Activated naive CD4-positive, alpha-beta T cell treated with anti-CD3 and anti-CD28 coated beads, Interleukin-2, amount 50 U/mL, for 16 hours (primary cell): ENCODE measurements at places on chromosomes 7 and 10.

DNA sequence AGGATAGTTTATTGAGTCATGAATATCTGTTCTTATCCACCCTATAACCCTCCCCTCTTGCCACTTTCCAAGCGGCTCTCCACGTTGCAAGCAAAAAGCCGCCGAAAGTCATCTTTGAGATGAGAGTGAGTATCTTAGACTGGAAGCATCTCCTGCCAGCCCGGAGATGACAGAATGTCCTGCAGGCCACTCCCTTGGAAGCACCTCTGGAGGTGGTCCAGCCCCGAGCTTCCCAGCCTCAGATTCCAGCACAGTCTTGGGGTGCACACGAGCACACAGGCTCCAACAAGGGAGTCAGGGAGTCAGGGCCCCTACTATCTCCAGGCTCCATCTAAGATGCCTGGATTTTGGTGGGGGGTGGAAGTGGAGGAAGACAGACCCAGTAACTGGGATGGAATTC, 5.5 kb upstream of the ELN start:
- DNase-seq, result no peak

DNA sequence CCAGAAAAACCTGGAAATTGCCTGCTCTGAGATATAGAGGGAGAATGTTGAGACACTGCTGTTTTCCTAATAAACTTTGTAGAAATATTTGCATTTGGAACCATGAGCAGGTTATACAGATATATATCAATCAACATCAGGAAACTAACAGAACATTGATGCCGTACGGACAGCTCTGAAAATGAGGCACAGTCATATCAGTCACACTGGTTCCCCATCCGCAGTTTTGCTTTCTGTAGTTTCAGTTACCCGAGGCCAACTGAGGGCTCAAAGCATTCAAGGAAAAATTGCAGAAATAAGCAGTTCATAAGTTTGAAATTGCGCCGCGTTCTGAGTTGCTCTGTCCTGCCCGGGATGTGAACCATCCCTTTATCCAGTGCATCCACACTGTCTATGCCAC, 137.9 kb downstream of the KLF6 start:
- DNase-seq, result no peak

DNA sequence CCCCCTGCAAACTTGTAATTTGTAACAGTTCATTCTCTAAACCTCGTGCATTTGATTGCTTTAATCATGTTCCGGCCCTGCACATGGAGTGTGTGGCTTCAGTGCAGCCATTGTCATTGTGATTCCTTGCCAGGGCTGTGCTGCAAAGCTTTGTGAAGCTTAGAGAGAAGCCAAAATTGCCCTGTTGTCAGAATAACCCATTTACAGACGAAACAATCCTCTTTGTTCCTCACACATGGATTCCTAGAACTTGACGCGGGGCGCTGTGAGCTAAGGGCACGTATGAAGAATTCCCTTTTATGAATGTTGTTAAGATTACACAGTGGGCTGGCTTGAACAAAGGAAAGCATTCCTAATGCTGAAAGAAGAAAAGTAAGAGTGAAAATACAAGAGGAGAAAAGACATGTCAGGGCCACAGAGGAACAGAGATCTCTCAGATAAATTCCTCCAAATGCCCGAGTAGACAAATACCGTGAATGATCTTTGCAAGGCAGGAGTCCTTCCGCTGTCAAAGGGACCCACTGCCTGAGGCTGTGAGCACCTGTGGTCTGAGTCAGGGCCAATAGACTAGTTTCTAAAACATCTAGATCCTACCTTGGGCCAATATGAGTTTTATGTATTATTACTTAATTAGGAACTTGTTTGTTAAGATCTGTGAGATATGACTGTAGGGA, 205.4 kb upstream of the C7orf33 start:
- DNase-seq, result no peak

DNA sequence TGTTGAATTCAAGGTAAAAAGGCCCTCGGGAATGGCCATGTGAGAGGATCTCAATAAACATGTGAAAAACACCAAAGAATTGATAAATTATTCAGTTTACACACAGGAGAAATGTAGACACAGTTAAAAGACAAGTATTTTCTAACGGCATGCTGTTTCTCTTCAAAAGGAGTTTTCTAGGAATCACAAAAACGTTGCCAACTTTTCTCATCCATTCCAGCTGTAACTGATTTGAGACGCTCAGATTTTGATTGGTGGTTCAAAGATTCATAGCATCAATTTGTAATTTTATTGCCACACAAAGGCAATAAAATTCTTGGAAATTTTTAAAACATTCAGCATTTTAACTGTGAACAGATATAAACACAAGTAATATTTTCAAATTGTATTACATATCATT, 384.9 kb upstream of the PFKP start:
- no peak for DNase-seq
